Left ventricle myocardium inferior (tissue), 1 donor: ENCODE measurements at places on chromosomes 11 and 22. TPM values are rescaled to one million over a fixed set of nuclear protein-coding genes. Genes with fewer than 3 reads are reported as not detected.

DNA sequence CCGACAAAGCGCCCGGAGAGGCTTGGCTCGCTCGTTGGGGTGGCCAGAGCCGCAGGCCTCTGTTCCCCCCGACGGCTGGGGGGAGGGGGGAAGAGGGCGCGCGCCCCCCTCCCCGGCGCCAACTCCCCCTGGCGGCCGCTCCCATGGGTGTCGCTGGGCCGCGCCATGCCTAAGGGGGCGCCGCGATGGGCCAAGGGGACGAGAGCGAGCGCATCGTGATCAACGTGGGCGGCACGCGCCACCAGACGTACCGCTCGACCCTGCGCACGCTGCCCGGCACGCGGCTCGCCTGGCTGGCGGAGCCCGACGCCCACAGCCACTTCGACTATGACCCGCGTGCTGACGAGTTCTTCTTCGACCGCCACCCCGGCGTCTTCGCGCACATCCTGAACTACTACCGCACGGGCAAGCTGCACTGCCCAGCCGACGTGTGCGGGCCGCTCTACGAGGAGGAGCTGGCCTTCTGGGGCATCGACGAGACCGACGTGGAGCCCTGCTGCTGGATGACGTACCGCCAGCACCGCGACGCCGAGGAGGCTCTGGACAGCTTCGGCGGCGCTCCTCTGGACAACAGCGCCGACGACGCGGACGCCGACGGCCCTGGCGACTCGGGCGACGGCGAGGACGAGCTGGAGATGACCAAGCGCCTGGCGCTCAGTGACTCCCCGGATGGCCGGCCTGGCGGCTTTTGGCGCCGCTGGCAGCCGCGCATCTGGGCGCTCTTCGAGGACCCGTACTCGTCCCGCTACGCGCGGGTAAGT lies 1.4 kb downstream of the KCNC1 start:
- H3K27me3 ChIP-seq, result peaks cover 92% of the 10 kb centered on the region
- H3K4me1 ChIP-seq, result peaks cover 21% of the 10 kb centered on the region
- no peak for DNase-seq

- H3K36me3 ChIP-seq, result peaks cover 12% of the 10 kb centered on the region
- H3K27ac ChIP-seq, result peak within 1 kb of the TSS; percentile 98
- H3K27me3 ChIP-seq, result no peaks in the 10 kb centered on the region
Measured at GRCh38 chr11:134223836-134224709, at the start of the genes NCAPD3 and VPS26B. Gene NCAPD3 (minus strand): TSS chr11:134223967. CDS start chr11:134223926, 41 bp downstream. Gene VPS26B (plus strand): TSS chr11:134224671. CDS start chr11:134225123, 452 bp downstream.

The EML3 gene
- 14.6 TPM for total RNA-seq

The NLRP6 gene
- total RNA-seq, result not detected

The GGTLC2 gene
- not detected for total RNA-seq

The OR51E2 gene
- total RNA-seq, result not detected

DNA sequence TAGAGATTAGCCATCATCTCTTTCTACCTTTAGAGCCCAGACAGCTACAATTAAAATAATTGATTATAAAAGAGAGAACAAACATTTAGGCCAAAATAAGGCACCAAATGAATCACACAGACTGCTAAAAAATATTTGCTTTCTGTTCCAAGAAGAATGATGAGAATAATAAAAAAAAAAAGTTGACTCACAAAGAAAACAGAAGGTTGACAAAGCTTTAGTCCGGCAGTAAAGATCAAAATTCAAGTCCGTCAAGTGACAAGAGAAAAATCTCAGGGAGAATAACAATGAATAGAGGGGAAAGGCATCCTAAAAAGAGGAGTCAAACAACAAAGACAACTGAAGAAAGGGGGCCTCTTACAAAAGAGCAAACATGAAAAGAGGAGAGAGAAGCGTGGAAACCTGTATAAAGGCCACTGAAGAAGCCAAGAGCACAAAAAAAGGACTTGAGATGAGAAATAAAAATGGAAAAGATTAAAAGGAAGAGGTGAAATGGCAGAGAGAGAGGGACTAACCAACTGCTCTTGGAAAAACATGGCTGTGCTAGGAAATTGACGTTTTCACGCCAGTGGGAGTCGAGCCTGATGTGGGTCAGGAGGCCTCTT lies 910.2 kb downstream of the OPCML start:
- H3K4me3 ChIP-seq, result no peak overlapping the region

GRCh38 chr22:35170716-35171697 lies 86.3 kb upstream of the HMGXB4 start:
- no peak overlapping the region for H3K27ac ChIP-seq
- peaks cover 56% of the 10 kb centered on the region for H3K27me3 ChIP-seq
- no peak for DNase-seq
- no peak overlapping the region for H3K4me3 ChIP-seq
- no peaks in the 10 kb centered on the region for H3K36me3 ChIP-seq
- H3K4me1 ChIP-seq, result no peaks in the 10 kb centered on the region

GRCh38 chr11:132859306-132859705 lies 673.0 kb downstream of the OPCML start:
- no peak overlapping the region for H3K4me3 ChIP-seq
- no peak overlapping the region for H3K27ac ChIP-seq
- no peaks in the 10 kb centered on the region for H3K4me1 ChIP-seq
- H3K36me3 ChIP-seq, result no peaks in the 10 kb centered on the region
- no peak for DNase-seq

- H3K4me1 ChIP-seq, result no peaks in the 10 kb centered on the region
- no peak overlapping the region for H3K4me3 ChIP-seq
- no peaks in the 10 kb centered on the region for H3K27me3 ChIP-seq
- H3K27ac ChIP-seq, result no peak overlapping the region
- H3K36me3 ChIP-seq, result no peaks in the 10 kb centered on the region
Measured at GRCh38 chr11:27976262-27976661, 131.7 kb downstream of the KIF18A start.

- peak overlapping the region; percentile 96 for H3K27ac ChIP-seq
- no peak for DNase-seq
- H3K36me3 ChIP-seq, result no peaks in the 10 kb centered on the region
- H3K27me3 ChIP-seq, result no peaks in the 10 kb centered on the region
Measured at GRCh38 chr22:38657045-38657909, 839 bp downstream of the CBY1 start.

DNA sequence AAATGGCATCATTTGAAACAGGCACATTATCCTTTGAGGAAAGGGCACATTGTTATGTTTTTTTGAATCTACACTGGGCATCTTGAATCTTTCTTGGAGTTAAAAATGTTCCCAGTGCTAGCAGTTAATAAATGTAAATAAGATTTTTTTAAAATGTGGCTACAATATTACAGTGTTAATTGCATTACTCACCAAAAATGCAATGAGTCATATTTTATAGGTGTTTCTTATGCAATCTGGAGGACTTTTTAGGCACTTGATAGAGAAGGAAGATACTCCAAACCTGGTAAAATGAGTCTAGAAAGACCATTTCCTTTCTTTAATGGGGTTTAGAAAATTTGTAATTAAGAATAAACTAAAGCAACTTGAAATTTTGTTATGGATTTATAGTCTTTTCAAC lies 238.0 kb downstream of the METTL15 start:
- H3K27ac ChIP-seq, result no peak overlapping the region
- H3K4me3 ChIP-seq, result no peak overlapping the region
- no peaks in the 10 kb centered on the region for H3K4me1 ChIP-seq
- no peaks in the 10 kb centered on the region for H3K27me3 ChIP-seq

The SLC22A6 gene
- total RNA-seq, result not detected

DNA sequence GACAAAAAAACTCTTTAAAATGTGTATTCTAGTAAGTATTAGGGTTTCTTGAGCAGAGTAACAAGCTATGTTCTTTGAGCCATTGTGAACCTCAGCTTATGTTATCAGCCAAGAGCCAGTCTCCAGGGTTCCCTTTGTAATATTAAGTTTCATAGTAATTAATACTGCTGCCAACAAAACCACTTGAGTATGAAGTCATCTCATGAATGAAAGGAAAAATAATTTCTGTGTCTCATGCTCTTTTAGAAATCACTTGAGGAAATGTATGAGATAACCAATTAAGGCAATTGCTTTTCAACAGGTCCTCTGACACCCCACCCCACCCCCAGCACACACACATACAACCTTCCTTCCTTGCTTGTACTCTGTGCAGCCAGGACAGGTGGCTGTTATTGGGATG lies 59.9 kb downstream of the BBOX1 start:
- H3K27ac ChIP-seq, result no peak overlapping the region
- no peaks in the 10 kb centered on the region for H3K27me3 ChIP-seq
- no peaks in the 10 kb centered on the region for H3K4me1 ChIP-seq
- no peaks in the 10 kb centered on the region for H3K36me3 ChIP-seq

GRCh38 chr22:33932997-33933396 lies 12.7 kb upstream of the LARGE1 start:
- no peak overlapping the region for H3K27ac ChIP-seq
- H3K4me3 ChIP-seq, result no peak overlapping the region
- H3K4me1 ChIP-seq, result no peaks in the 10 kb centered on the region

The TRIM49 gene
- total RNA-seq, result not detected

DNA sequence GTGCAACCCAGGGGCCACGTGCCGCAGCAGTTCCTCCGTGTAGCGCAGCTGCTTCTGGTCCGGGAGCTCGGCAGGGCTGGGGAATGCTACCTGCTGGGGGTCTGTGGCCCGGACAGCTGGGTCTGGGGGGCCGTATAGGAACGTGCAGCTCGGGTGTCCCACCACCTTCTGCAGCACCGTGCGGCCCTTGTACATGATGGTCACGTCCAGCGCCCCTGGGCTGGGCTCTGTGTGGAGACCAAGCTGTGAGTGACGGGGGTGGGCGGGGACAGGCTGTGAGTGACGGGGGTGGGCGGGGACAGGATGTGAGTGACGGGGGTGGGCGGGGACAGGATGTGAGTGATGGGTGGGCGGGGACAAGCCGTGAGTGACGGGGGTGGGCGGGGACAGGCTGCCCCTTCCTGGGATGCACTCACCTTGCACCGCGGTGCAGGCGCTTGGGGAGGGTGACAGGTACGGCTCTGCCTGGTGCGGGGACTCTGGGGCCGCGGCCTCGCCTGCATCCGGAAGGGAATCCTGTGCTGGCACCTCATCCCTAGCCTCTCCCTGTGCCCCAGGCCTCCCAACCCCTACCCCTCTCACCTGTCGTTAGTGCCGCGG lies 2.3 kb downstream of the IRF7 start:
- peak; percentile 70 for DNase-seq
- H3K27me3 ChIP-seq, result no peaks in the 10 kb centered on the region
- H3K4me3 ChIP-seq, result peak overlapping the region; percentile 87

The KRTAP5-7 gene
- not detected for total RNA-seq

- H3K36me3 ChIP-seq, result peaks cover 77% of the 10 kb centered on the region
- no peak overlapping the region for H3K4me3 ChIP-seq
- H3K27ac ChIP-seq, result no peak overlapping the region
- H3K27me3 ChIP-seq, result no peaks in the 10 kb centered on the region
- no peaks in the 10 kb centered on the region for H3K4me1 ChIP-seq
Measured at GRCh38 chr22:50226063-50226874, 18.6 kb downstream of the TUBGCP6 start.

DNA sequence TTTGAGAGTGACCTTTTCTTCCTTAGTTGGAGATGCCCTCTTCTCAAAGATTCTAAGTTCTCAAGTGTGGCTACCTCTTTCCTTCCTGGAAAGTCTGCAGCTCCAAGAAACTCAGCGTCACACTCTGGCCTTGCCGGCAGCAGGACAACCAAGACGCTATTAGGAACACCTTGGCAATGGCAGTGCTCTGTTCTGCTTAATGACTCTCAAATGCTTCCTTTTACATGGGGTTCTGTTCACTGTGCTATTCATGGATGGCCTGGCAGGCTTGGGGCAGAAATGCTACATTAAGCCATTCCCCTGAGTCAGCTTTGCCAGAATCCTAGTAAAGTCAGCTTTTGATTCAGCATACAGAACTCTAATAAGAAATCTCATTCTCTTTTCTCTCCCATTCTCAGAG lies 25.9 kb downstream of the LARGE2 start:
- no peaks in the 10 kb centered on the region for H3K27me3 ChIP-seq
- no peak overlapping the region for H3K27ac ChIP-seq
- peaks cover 96% of the 10 kb centered on the region for H3K36me3 ChIP-seq
- DNase-seq, result no peak

DNA sequence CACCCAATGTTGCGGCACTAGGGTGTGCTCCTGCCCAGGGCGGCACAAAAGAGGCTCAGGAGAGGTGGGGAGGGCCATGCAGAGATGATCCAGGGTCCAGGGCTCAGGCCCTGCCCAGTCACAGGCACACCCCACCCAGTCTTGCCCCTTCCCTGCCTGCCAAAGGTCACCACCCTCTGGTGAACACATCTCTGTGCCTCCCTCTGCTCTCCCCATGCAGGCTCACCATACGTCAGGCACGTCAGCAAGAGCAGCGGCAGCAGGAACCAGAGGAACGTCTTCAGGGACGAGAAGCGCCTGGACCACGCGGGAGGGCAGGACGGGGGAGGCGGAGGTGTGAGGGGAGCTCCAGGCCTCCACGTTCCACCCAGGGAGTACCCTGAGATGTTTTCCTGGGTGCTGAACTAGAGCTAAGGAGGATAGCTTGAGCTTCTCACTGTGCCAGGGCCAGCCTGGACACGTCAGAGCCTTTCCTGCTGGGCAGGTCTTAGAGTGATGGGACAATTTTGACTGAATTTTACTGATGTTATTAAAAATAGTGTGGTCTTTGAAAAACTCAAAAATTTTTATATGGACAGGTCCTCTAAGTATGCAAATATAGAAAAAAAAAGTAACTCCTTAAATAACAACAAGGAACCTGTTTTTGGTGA lies 7.2 kb downstream of the SUN2 start:
- peaks cover 24% of the 10 kb centered on the region for H3K4me1 ChIP-seq
- H3K4me3 ChIP-seq, result no peak overlapping the region
- H3K36me3 ChIP-seq, result peaks cover 94% of the 10 kb centered on the region

The GPR83 gene
- 0.25 TPM for total RNA-seq

- H3K27me3 ChIP-seq, result no peaks in the 10 kb centered on the region
- DNase-seq, result no peak
- H3K27ac ChIP-seq, result no peak overlapping the region
- H3K4me3 ChIP-seq, result no peak overlapping the region
Measured at GRCh38 chr11:67293090-67293489, 4.0 kb downstream of the ANKRD13D start.

The KBTBD4 gene
- total RNA-seq, result 14.2 TPM

The SCGB1D2 gene
- 1.6 TPM for total RNA-seq

GRCh38 chr11:111812211-111812610 lies 46.0 kb upstream of the PPP2R1B start:
- H3K27ac ChIP-seq, result no peak overlapping the region
- no peaks in the 10 kb centered on the region for H3K27me3 ChIP-seq
- no peak for DNase-seq
- peaks cover 14% of the 10 kb centered on the region for H3K36me3 ChIP-seq
- H3K4me1 ChIP-seq, result peaks cover 32% of the 10 kb centered on the region
- H3K4me3 ChIP-seq, result no peak overlapping the region

DNA sequence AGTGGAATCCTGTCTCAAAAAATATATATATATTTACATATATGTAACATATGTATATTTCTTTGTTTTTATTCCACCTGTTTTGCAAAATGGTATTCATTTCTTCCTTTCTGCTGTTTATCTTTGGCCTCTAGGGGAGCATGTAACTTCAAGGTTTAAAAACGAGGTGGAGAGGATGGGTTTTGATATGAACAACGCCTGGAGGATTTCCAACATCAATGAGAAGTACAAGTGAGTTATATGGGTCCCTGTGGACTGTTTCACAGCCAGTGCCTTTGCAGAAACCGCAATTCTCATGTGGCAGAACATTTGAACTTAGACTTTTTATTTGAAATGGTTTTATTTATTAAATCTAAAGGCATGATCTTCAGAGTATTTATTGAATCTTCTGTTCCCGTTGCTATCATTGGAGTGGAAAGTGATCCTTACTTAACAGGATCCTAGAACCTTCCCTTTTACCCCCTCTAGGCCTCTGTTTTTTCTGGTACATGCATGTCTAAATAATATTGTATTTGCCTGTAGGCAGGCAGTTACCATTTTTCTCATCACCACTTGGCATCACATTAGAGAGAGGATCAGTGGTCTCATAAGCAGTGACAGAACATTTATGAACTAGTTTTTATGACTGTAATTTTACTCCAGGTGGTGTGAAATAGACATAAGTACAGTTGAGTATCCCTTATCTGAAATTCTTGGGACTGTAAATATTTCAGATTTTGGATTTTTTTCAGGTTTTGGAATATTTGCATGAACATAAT lies 81.5 kb upstream of the HORMAD2 start:
- H3K27me3 ChIP-seq, result no peaks in the 10 kb centered on the region
- H3K27ac ChIP-seq, result no peak overlapping the region
- no peak for DNase-seq
- peaks cover 41% of the 10 kb centered on the region for H3K36me3 ChIP-seq
- peaks cover 26% of the 10 kb centered on the region for H3K4me1 ChIP-seq

The TRPC6 gene
- total RNA-seq, result 0.22 TPM
